Activated T-helper 2 cell treated with anti-CD3 and anti-CD28 coated beads, Interferon-gamma antibody, Interleukin-2, Interleukin-4, amounts not matched to agents 10 μg/mL and 5 μg/mL and 100 μg/mL, durations not matched to agents 14 hours and 24 hours and 36 hours (primary cell): ENCODE measurements at places on chromosomes 3 and 15.

GRCh38 chr15:59131969-59132562, 27.1 kb downstream of the CCNB2 start:
- no peak for DNase-seq

DNA sequence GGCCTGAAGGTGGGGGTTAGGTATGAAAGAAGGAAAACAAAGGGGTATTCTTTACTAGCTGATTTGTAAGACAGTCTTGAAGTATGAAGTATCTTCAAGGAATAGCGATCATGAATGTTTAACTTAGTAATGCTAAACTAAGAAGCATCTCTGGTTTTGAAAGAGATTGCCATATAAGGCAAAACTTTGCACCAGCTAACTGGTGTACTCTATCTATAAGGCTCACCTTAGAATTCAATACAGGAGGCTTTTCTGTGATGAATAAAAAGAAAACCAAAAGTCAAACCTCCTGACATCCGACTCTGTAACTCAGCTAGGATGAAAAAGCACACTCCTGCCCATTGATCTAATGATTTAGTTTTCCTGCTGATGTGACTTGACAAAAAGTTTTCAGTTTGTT, 54.7 kb downstream of the FOXP1 start:
- no peak for DNase-seq

DNA sequence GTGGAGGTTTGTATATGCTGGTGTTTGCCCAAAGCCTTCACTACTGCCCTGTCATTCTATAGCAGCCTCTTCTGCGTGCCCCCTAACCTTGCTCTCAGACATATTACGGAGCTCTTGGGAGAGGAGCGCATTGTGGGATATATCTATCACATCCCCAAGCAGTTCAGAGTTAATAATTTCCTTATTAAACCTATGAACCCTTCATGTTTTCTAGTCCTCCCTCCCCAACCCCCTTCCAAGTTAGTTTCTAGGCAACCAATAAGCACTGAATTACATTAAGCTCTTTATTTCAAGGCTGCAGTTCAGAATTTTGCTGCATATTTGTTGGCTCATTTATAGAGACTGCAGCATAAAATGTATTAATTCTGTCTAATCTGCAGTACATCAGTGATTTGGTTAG, 57.3 kb upstream of the GRM7 start:
- DNase-seq = no peak

DNA sequence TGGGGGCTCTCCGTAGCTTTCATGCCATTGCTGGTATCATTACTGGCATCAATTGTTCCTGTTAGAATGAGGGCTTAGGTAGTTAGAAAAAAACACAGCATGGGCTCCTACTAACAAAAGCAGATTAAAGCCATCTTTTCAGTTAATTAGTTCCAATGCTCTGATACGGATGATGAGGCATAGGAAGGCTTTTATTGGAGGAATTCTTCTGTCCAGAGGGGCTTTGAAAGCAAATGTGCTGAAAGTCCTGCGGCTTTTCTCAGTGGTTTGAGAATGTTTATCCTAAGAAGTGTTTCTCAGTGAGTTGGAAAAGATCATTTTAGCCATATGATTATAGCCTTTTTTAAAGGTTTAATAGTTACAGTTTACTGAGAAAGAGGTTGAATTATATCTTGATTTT, 198.5 kb downstream of the THSD4 start:
- DNase-seq = no peak

DNA sequence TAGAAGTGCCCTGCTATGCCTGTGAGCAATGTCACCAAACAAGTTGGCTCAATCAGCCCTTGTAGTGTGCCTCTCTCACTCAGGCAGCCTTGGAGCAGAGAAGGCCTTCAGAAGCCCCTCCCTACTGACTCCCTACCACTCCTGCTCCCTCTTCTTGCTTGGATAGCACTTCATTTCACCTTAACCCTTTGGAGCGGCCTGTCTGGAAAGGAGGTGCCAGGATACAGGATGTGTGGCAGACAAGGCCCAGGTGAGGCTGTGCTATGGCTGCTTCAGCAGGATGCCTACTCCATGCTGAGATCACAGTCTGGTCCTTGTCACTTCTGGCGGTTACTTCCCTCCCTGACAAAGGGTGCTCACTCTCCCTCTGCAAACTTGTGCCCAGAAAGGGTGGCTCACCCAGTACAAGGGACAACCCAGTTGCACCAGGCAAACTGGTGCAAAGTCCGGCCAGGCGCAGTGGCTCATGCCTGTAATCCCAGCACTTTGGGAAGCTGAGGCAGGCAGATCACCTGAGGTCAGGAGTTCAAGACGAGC, 1.1 kb downstream of the MON1A start:
- DNase-seq = no peak

DNA sequence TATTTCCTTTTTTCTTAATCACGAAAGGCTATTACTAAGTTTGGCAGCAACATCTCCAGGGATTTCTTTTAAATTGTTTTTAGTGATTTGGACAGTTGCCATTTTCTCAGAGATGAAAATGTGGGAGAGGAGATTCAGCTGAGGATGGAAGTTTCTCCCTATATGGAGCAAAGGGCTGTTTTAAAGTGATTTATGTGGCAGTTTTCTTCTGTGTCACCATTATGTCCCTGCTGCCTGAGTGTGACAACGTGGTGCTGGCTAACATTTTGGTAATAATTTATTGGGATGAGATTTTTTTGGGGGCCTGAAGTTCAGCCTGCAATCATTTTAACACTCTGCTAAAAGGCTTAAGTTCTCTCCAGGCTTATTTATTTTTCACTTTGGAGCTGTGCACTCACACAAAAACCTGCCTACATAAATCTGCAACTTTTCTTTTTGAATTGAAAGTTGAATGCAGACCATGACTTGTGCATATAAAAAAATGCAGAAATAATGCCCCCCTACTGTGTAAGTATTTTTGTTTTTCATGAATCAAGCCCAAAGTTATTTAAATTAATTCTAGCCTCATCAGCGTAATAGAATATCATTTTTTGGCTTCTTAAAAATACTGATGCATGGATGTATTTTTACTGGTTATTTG, 210.9 kb downstream of the ZIC1 start:
- DNase-seq = no peak

- no peak for DNase-seq
Observed at GRCh38 chr3:138914870-138915502, 32.0 kb downstream of the FOXL2 start.

- DNase-seq = no peak
Observed at GRCh38 chr15:92075764-92076163, 222.3 kb downstream of the SLCO3A1 start.

DNA sequence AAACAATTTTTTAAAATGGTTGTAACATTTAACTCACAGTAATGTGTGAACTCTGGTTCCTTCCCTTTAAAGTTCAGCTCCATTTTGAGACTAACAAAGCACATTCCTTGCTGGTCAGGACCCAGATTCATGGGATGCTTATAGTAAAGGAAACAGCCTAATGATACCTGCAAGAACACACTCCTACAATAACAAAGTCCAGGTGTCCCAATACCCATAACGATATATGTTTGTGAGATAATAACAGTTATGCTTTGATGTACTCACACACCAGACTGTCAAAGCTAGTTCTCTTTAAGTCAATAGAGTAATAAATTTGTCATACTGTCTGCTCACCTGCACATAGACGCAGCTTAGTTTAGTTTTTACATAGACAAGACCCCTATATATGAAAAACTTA, 15.9 kb upstream of the CCDC50 start:
- DNase-seq = no peak

- DNase-seq = no peak
Observed at GRCh38 chr3:45932112-45932511, 11.2 kb upstream of the CXCR6 start.

GRCh38 chr3:176663837-176664831, 533.1 kb downstream of the TBL1XR1 start:
- DNase-seq = no peak

DNA sequence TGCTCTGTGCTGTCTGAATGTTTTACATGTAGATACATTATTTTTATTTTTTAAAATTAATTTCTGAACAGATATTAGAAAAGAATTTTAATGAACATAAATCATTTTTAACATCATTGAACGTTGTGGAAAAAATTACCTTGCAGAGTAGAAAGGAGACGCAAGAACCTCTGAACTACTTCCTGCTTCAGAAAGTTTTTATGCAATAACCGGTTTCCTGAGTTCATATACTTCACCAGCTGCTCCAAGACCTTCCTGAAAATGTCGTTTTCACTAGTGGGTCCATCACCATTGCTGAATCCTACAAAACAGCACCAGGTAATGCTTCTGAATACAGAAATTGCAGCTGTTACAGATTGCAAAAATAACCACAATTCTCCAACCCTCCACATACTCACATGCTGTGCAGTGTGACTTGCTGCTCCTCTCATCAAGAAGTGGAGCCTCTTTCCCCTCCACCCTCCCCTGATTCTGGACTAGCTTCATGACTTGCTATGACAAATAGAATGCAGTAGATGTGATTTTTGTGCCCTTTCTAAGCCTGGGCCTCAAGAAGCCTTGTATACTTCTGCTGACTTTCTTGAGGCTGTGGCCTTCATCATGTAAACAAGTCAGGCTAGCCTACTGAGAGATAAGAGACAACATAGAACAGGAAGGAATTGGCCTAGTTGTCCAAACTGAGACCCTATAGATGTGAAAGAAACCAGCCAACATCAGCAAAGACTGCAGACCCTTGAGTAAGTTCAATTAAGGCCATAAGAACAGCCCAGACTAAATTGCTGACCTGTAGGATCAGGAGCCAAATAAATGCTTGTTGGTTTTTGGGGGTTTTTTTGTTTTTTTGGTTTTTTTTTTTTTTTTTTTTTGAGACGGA, 80.4 kb downstream of the TRANK1 start:
- no peak for DNase-seq

- DNase-seq = peak; percentile 44
Observed at GRCh38 chr15:67085818-67086636, 20.6 kb downstream of the SMAD3 start.

GRCh38 chr3:73592154-73593144, 32.3 kb downstream of the PDZRN3 start:
- DNase-seq = no peak

DNA sequence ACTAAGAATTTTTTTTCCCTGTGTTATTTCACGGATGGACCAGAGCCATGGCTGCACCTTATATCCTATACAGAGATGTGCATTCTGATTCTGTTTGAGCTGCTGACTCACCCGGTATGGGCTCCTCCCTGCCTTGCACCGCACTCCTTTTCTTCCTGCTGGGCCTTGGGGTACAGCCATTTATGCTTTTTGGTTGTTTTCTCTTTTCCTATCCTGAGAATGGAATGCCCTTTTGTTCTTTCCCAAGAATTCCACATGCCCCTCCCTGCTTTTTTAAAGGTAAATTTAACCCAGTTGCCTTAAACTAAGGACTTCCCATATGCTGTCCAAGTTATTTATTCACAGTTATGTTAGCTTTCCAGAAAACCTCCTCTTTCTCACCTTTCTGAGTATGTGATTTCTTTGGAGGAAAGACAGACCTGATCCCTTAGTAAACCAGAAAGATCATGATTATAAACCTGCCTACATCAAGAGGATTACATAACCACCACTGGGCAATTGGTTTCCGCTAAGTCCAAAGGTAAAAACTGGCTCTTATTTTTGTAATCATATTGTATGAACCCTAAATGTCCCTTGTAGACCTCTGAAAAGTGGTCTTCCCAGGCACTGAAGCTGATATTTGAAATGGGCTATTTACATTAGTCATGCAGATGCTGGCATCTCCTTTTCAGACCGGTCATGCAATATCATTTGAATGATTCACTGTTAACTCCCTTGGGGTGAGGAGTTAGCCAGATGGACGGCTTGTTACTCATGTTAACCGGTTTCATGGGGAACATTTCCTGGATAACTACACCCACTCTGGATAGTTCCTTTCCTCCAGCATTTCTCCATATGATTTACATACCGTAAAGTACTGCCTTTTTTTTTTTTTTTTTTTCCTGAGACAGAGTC, 45.5 kb downstream of the TMOD3 start:
- no peak for DNase-seq

DNA sequence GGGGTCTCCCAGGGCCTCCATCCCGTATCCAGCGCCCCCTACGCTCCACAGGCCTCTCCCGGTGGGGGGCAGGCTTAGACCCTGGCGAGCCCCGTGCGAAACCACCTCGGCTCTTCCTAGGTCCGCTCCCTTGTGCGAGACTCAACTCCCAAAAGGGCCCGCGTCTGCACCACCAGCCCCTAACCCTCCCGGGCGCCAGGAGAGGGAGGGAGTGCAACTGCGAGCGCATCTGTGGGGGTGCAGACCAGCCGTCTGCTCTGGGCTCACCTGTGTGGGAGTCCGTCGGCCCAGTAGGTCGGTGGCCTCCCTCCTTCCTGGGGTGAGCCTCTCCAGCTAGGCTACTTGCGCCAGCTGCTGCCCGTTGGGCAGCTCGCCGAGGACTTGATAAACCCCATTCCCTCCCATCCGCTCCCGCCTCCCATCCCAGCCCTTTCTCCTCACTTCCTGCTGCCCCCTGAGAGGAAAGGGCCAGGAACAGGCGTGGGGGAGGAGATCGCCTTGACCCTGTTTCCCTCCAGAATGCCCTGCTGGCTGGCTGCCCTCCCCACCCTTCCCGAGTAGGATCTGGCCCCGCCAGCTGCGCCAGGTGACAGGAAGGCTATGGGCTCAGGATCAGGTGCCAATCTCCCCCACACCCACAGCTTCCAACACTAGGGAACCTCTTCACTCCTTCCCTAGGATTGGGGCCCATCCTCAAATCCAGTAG, at the start of gene HYAL2:
Gene HYAL2 (minus strand): TSS at position 360 of the 706 bp plus-strand sequence. CDS start 2,256 bp downstream, outside the sequence.
- DNase-seq = no peak

- no peak for DNase-seq
Observed at GRCh38 chr3:108292450-108292849, 3.9 kb upstream of the HHLA2 start.

DNA sequence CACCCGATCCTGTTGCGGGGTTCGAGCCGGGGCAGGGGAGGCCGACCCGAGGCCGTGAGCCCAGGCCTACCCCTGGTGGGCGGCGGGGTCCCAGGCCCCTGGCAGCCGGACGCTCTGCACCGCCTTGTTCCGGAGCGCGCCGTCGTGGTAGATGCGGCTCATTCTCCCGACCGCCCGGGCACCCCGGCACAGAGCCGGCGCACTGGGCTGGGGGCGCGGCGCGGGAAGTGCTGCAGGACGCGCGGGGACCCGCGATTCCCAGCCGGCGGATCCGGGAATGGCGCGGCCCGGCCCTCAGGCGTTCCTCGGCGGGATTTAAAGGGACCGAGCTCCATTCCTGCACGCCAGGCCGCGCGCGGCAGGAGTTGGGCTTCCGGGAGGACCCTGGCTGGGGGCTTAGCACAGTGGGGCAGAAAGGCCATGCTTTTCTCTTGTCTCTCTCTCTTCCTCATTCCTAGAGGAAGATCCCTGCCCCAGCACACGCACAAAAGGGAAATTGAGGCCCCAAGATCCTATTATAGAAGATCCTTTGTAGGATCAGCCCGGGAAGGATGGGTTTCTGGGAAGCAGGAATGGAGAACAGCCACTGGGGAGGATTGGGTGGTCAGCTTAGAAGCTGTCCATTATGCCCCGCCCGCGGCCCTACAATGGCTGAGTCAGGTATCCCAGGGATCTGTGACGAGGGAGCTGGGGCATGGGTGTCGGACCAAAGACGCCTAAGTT, at the start of gene ARPIN:
Gene ARPIN (minus strand): TSS at position 279 of the 723 bp plus-strand sequence. CDS start 117 bp downstream, at position 162.
- no peak for DNase-seq

- DNase-seq = no peak
Observed at GRCh38 chr3:47409688-47410416, 29.0 kb downstream of the PTPN23 start.
